SJCRH30 (cell line): ENCODE measurements at places on chromosomes 6 and 20. TPM values are rescaled to one million over a fixed set of nuclear protein-coding genes. Genes with fewer than 3 reads are reported as not detected.

DNA sequence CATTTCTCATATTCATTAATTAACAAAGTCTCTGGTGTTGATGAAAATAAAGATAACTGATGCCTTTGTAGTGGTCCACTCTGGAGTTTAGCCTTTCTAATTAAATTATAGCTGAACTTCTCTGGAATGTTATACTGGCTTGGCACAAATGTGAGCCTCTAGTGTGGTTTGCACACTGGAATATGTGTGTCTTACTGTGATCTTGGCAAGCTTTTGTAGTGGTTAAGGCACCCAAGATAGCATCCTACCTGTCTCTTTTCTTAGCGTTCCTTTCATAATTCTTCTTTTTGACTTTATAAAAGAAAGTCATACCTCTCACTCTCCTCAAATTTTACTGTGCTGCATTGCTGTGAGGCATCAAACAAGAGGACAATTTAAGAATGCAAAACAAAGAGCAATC, 107.4 kb downstream of the UTRN start:
- no peak overlapping the region for H3K27ac ChIP-seq
- H3K4me1 ChIP-seq, result no peaks in the 10 kb centered on the region
- no peak overlapping the region for H3K4me3 ChIP-seq
- DNase-seq, result no peak

DNA sequence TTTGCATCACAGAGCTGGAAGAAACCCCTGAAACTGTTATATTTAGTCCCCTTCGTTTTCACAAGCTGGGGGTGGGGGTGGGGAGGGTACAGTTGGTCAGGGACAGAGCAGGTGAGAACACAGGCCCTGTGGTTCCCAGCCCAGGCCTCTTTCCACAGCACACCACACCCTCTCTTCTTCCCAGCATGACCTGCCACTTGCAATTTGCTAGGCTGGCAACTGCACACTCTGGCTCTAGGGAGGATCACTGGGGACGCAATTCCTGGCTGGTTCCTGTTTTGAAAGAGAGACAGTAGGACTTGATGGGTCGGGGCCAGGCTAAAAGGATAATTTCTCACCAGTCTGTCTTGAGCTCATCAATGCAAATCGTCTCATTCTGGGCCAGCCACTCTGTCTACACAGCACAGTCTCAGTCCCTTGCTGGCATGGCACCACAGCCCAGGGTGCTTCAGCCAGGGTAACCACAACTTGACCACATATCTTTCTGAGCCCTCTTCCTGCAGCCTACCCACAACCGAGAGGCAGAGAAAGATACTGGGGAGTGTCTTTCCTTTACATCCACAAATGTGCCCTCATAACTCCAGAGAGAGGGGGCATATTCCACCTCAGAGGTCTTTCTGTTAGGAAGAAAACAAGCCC, 41.7 kb upstream of the EMILIN3 start:
- H3K4me3 ChIP-seq, result no peak overlapping the region
- peaks cover 29% of the 10 kb centered on the region for H3K4me1 ChIP-seq
- peak overlapping the region; percentile 54 for H3K27ac ChIP-seq
- peak; percentile 56 for DNase-seq

GRCh38 chr20:49843139-49843538, 30.5 kb downstream of the SLC9A8 start:
- H3K4me3 ChIP-seq, result no peak overlapping the region
- no peak for DNase-seq
- H3K27ac ChIP-seq, result no peak overlapping the region

DNA sequence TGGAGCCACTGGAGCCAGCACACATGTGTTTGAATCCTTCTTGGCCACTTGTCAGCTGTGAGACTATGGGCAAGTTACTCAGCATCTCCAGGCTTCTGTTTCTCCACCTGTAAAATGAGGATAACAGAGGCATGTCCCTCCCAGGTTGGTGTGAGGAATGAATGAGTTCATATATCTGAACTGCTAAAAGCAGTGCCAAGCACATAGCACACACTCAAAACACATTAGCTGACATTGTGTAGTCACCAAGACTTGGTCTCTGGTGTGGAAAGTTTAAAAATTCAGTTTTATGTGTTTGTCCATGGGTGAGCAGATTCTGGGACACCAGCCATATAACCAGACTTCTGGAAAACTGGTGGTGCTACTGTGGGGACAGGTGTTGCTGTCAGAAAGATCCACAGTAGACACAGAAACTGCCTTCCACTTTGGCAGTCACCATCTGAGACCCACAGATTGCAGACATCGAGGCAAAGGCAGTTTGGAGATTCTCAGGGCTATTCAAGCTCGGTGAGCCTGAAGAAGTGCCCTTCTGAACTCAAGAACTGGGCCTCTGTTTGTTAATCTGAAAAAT, 115.8 kb downstream of the MRPL14 start:
- no peak overlapping the region for H3K4me3 ChIP-seq
- H3K4me1 ChIP-seq, result no peaks in the 10 kb centered on the region
- no peak for DNase-seq
- H3K36me3 ChIP-seq, result no peaks in the 10 kb centered on the region

DNA sequence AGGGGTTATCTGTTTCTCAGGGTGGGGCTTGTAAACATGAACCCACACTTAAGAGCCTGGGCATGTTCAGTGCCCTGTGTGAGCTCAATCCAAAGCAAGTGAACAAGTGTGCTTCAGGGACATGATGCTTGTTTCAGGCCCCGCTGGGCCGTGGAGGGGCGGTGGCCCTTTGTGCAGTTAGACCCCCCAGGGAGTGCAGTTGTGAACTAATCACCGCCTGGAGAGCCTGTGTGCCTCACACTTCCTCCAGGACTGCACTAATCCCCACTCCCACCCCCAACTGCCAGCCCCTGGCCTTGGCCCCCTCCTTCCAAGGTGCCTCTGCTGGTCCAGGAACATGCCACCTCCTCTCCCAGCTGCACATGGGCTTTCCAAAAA, 58.1 kb downstream of the RREB1 start:
- H3K4me3 ChIP-seq, result peak overlapping the region; percentile 33; the same call in 1 of the 2 replicates
- DNase-seq, result peak; percentile 60
- peaks cover 27% of the 10 kb centered on the region for H3K4me1 ChIP-seq
- no peaks in the 10 kb centered on the region for H3K27me3 ChIP-seq
- no peaks in the 10 kb centered on the region for H3K36me3 ChIP-seq

DNA sequence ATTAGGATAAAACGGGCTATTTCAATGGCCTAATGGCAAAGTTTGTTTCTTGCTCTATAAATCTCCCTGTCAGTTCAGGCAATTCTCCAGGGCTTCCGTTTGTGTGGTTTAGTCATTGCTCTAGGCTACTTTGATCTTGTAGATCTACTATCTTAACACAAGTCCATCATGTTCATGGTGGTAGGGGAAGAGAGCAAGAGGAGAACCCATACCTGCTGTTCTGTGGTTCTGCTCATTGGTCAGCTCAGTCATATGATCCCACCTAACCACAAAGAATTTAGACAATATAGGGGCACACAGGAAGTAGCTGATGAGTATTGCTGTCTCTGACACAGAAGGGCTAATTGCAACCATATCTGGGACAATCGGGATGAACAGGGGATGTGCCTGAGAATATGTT, 4.9 kb upstream of the DEK start:
- no peak overlapping the region for H3K4me3 ChIP-seq
- H3K4me1 ChIP-seq, result 0 out of 2 replicates have a peak, but pooled peaks cover 3% of the 10 kb centered on the region
- DNase-seq, result peak; percentile 34
- H3K36me3 ChIP-seq, result no peaks in the 10 kb centered on the region
- no peaks in the 10 kb centered on the region for H3K27me3 ChIP-seq
- H3K27ac ChIP-seq, result no peak overlapping the region

- H3K27me3 ChIP-seq, result no peaks in the 10 kb centered on the region
- H3K4me3 ChIP-seq, result no peak overlapping the region
- H3K4me1 ChIP-seq, result no peaks in the 10 kb centered on the region
- DNase-seq, result no peak
These were observed 202.0 kb downstream of the RNGTT start for GRCh38 chr6:88761237-88762031.

- H3K27ac ChIP-seq, result no peak overlapping the region; the same call in 1 of the 2 replicates
- no peak overlapping the region for H3K4me3 ChIP-seq
- H3K36me3 ChIP-seq, result no peaks in the 10 kb centered on the region
- H3K27me3 ChIP-seq, result no peaks in the 10 kb centered on the region
These were observed 127.4 kb downstream of the C6orf118 start for GRCh38 chr6:165181951-165182414.

GRCh38 chr6:4503700-4504099, 272.5 kb upstream of the CDYL start:
- no peaks in the 10 kb centered on the region for H3K27me3 ChIP-seq
- no peak overlapping the region for H3K4me3 ChIP-seq
- peaks cover 20% of the 10 kb centered on the region for H3K4me1 ChIP-seq
- H3K36me3 ChIP-seq, result no peaks in the 10 kb centered on the region
- DNase-seq, result no peak

DNA sequence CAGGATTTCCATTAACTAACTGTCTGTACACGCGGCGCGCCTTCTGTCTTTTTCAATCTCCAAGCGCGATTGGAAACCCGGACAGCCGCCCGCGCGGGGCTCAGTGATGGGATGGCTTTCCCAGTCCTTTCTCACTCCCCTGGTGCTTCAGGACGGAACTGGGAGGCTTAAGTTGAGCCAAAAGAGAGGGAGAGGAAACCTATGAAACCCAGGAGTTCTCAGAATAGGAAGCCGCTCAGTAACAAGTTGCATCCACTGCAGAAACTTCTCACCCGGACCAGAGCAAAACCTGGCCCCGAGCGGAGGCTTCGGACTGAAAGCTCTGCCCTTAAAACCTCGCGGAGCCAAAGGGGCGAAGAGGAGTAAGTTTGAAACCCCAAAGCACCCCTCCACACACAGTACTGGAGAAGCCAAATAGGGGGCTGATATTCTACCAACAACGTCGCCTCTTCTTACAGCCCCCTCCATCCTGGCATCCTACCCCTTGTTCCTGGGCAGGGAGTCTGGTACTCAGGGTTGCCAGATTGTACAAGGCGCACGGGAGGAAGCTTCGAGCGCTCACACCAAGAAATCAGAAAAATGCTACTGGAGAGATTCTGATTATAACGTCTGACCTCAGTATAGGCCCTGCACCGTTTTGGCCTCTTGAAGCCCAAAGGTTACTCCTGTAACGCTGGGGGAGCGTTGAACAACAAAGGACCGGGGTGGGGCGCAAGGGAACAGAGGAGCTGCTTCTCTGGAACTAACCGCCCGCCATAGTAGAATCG, 906 bp upstream of the COL12A1 start:
- H3K4me1 ChIP-seq, result peaks cover 10% of the 10 kb centered on the region; the same call in 1 of the 2 replicates
- peak overlapping the region; percentile 77 for H3K4me3 ChIP-seq
- peak; percentile 34 for DNase-seq
- peak overlapping the region; percentile 80 for H3K27ac ChIP-seq
- no peaks in the 10 kb centered on the region for H3K36me3 ChIP-seq

- no peak for DNase-seq
- H3K4me1 ChIP-seq, result no peaks in the 10 kb centered on the region
- H3K27ac ChIP-seq, result no peak overlapping the region
- H3K36me3 ChIP-seq, result no peaks in the 10 kb centered on the region
These were observed 8.1 kb downstream of the HLA-DQB1 start for GRCh38 chr6:32658268-32658897.

GRCh38 chr6:112279031-112279935, 24.9 kb upstream of the LAMA4 start:
- no peak overlapping the region for H3K4me3 ChIP-seq
- H3K27ac ChIP-seq, result no peak overlapping the region
- H3K4me1 ChIP-seq, result peaks cover 30% of the 10 kb centered on the region
- no peak for DNase-seq

- peaks cover 6% of the 10 kb centered on the region for H3K4me1 ChIP-seq
- no peak overlapping the region for H3K27ac ChIP-seq
- peaks cover 65% of the 10 kb centered on the region for H3K36me3 ChIP-seq
- H3K4me3 ChIP-seq, result no peak overlapping the region
- no peak for DNase-seq
- no peaks in the 10 kb centered on the region for H3K27me3 ChIP-seq
These were observed 11.4 kb downstream of the CTSZ start for GRCh38 chr20:58995461-58996225.

DNA sequence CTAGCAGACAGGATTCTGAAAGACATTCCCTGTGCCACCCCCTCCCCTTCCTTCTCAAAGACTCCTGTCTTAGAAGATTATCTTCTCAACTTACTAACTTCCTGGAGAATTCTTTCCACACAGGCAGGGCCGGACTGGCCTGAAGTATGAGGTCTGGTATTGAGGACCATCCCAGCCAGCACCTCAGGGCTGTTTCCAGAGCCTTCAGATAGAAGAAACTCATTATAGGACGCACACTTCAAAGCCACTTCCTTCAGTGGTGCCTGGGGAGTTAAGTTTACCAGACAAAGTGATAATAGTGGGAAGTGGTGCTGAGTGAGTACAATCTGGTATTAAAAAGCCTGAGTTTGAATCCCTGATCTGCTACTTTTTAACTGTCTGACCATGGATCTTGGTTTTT, 15.6 kb downstream of the KCNS1 start:
- H3K27me3 ChIP-seq, result no peaks in the 10 kb centered on the region
- peaks cover under 1% of the 10 kb centered on the region for H3K4me1 ChIP-seq
- H3K27ac ChIP-seq, result no peak overlapping the region
- no peak overlapping the region for H3K4me3 ChIP-seq
- DNase-seq, result no peak

DNA sequence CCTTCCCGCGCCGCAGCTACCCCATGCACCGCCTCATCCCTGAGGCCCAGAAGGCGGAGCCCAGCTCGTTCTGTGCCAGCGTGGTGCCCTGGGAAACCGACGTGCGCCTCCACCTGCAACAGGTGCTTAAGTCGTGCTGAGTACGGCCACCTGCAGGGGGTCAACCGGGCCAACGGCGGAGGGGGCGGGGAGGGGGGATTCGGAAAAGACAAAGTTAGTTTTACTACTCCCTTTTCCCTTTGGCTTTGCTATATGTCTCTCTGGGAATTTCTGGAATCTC, 168.9 kb downstream of the CDK19 start:
- no peak overlapping the region for H3K4me3 ChIP-seq
- DNase-seq, result no peak
- H3K4me1 ChIP-seq, result no peaks in the 10 kb centered on the region
- H3K27me3 ChIP-seq, result no peaks in the 10 kb centered on the region
- H3K36me3 ChIP-seq, result no peaks in the 10 kb centered on the region; the same call in 1 of the 2 replicates
- no peak overlapping the region for H3K27ac ChIP-seq

DNA sequence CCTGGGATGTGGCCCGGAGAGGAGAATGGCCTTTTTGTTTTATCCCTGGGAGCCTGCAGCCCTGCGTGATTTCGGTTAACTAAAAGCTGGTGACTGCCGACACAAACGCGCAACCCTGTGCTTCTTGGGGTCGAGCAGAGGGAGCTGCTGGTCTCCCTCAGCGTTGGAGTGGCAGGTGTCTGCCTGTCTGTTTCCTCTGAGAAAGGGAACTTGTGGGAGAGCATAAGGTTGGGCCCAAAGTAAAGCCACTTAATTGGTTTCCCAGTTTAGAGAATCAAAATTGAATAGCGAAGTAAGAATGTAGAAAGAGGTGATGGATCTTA, 500 bp downstream of the LTV1 start:
- H3K27me3 ChIP-seq, result no peaks in the 10 kb centered on the region

The SLC17A3 gene
- total RNA-seq, result not detected in 2 replicates

The TCP11 gene
- total RNA-seq, result not detected in 2 replicates

The PRRT1 gene
- 0.25 and 0.30 TPM in 2 replicates for total RNA-seq

The PTCHD4 gene
- total RNA-seq, result 0.28 and 0.38 TPM in 2 replicates

The RPS21 gene
- total RNA-seq, result 3,142 and 3,675 TPM in 2 replicates

The MEI4 gene
- not detected in 2 replicates for total RNA-seq

The ARMC12 gene
- not detected in 2 replicates for total RNA-seq

The SNAP25 gene
- total RNA-seq, result not detected in 2 replicates

The TCF15 gene
- total RNA-seq, result not detected in 2 replicates
